ENCODE measurements at places on chromosomes 2 and 18.

DNA sequence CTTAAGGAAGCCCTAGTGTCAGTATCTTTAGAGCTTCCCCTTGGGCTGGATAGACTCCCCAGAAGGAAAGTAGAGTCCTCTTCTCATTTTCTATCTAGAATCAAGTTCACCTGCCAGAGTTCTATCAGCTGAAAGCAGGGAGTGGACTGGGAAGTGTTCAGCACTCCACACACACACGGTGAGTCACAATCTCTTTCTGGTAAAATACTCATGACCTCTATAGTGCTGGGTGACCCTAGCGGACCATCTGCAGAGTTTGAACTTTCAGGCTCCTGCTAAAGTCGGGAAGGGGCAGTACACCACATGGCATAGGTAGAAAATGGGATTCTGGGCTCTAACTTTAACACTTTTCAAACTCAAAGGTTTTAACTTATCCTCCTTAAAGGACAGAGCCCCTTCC lies 43.3 kb downstream of the SAP130 start:
- no peak for DNase-seq

GRCh38 chr18:57404345-57404744 lies 30.8 kb upstream of the ONECUT2 start:
- DNase-seq: no peak

- DNase-seq: no peak
Measured at GRCh38 chr2:25323042-25323514, 18.6 kb downstream of the DNMT3A start.

DNA sequence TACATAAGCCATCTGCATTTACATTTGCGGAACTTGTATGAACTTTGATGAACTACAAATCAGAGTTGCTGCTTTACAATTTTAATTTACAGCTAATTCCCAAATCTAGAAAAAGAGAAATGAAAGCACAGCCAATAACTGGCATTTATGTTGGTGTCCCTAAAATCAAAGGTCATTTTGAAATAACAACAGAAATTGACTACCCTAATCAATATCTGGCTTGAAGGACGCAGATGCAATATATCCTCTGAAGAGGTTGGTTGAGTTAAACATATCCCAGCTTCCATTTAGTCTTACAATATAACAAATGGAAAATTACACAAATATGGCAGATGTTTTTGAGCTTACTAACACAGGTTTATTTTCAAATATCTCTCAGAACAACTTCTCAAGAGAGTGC lies 177.5 kb downstream of the KCNJ3 start:
- no peak for DNase-seq

DNA sequence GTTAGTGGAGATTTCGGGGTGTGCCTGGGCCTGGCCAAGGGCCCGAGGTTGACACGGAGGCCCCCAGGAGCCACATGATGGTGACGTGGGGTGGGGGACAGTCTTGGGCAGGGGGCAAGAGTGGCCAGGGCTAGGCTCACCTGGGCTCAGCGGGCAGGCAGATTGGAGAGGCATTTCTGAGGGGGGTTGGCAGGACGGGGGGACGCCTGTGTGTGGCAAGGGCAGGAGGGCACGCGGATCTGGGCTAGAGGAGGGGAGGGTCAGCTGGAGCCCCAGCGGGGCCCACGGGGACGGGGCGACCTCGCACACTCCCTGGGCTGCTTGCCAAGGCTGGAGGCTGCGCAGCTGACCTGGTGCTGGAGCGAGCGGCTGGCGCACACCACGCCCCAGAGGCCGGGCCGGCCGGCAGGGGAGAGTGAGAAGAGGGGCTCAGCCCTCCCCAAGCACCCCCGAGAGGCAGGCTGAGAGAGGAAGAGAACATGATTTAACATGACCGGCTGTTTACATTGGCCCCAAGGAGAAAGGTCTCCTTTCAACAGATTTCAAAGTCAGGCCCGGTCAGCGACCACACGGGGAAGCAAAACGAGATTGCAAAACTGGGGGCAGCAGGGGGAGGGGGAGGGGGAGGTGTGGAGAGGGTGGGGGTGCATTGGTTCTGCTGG lies 38.0 kb upstream of the SNED1 start:
- no peak for DNase-seq

DNA sequence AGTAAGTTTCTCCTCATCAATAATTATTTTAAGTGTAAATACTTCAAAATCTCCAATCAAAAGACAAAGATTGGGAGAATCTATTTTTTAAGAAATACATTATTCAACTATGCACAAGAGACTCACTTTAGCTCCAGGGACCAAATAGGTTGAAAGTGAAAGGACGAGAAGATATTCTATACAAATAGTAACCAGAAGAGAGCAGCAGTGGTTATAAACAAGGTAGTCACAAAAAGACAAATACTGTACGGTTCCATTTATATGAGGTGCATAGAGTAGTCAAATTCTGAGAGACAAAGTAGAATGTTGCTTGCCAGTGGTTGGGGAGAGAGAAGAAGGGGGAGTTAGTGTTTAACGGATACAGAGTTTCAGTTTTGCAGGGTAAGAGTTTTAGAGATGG lies 69.8 kb downstream of the POU3F3 start:
- DNase-seq: no peak

Measured in left renal pelvis (tissue), 4 donors.